ENCODE measurements at places on chromosomes 1 and 21.

DNA sequence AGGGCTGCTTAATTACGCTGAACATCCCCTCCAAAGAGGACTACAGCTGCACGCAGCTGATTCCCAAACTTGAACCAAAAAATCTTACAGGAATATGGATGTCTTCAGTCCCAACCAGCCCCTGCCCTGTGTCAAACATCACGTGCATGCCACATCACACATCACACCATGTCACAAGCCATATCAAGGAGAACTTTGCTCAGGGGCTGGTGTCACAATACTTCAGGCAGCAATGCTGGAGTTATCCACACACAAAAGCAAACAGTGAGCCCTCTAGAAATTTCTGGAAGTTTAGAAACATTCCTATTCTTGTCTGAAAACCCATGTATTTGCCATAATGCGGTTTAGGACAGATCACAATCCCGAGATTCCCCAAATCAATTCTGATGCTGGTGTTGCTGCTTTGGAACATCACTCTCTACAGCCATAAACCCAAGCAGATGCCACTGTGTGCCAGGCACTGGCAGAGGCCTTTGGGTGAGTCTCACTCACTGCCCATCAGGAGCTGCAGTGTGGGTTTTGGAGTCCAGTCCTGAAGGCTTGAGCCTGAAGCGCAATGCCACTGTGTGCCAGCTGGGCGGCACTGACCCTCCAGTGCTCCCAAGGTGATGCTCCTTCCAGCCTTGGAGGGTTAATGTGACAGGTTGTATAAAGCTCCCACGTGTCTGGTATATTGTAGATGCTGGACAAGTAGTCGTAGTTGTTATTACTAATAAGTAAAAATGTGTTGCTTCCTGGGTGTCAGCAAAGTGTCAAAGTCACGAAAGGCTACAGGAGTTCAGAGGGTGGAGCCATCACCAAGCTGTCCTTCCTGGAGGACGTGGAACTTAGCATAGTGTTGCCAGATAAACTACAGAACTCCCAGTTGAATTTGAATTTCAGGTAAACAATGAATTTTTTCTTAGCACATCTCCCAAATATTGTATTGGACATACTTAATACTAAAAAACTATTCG lies 20.1 kb upstream of the EFNA1 start:
- DNase-seq = no peak

DNA sequence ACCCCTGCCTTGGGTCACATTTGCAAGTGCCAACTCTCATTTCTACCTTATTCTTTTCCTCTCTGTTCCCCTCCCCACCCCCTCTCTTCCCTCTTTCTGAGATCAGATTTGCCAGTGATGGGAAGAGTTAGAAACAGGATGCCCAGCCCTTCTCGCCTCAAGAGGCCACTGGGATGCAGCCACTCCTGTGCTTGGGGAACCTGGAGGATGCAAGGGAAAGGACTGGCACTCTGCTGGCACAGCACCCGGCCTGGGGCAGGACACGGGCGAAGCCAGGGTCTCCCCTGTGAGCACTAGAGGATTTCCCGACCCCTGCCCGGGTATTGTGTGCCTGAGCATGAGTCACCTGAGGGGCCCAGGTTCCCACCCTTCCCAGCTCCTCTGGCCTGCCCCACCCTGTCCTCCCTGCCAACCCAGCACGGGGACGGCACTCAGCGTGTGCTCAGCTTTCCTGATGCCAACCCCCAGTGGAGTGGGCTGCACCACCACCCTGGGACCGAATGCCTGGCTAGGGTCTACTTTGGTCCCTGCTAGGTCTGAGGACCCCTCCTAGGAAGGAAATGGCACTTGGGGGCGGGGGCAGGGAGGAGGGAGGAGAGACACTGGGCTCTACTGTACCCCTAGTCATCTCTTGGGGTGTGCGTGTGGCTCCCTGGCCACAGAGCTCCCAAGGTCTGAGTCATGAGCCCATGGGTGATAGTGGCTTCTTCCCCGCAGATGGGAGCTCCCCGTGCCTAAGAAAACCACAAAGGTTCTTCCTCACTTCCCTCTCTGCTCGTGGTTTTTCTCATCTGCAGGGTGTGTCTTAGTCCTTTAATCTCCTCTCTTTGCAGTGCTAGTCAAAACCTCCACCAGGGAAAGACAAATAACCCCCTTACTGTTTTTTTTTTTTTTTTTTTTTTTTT lies 12.4 kb downstream of the LMNA start:
- DNase-seq = peak; percentile 74

DNA sequence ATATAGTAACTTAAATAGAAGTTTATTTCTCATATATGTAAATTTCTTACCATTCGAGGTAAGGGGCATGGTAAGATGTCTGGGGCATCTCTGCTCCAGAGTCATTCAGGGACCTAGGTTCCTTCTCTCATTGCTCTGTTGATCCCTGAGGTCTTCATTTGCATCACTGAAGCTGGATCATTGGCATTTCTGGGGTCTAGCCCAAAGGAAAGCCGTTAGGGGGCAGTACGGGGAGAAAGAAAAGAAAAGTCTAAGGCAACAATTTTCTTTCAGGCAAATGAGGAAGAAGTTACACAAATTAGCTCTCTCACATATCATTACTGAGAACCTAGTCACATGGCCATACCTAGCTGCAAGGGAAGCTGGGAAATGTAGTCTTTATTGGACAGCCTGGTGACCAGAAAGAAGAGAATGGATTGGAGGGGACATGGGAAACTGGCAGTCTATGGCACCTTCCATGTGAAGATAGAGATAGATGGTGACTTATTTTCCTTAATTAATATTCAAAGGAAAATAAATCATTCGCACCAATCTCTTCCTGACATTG lies 10.2 kb upstream of the SUSD4 start:
- no peak for DNase-seq

GRCh38 chr1:181159451-181160140 lies 71.1 kb downstream of the IER5 start:
- DNase-seq = no peak

DNA sequence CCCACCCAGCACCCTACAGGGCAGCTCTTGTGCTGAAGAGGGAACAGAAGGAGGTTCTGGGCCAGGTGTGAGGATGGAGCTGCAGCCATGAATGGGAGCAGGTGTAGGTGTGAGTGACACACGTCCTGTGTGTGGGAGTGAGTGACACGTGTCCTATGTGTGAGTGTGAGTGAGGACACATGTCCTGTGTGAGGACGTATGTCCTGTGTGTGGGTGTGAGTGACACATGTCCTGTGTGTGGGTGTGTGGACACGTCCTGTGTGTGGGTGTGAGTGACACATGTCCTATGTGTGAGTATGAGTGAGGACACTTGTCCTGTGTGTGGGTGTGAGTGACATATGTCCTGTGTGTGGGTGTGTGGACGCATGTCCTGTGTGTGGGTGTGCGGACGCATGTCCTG lies 26.4 kb downstream of the MEGF6 start:
- DNase-seq = peak; percentile 18

GRCh38 chr1:68811806-68812205 lies 314.9 kb upstream of the DEPDC1 start:
- DNase-seq = no peak

DNA sequence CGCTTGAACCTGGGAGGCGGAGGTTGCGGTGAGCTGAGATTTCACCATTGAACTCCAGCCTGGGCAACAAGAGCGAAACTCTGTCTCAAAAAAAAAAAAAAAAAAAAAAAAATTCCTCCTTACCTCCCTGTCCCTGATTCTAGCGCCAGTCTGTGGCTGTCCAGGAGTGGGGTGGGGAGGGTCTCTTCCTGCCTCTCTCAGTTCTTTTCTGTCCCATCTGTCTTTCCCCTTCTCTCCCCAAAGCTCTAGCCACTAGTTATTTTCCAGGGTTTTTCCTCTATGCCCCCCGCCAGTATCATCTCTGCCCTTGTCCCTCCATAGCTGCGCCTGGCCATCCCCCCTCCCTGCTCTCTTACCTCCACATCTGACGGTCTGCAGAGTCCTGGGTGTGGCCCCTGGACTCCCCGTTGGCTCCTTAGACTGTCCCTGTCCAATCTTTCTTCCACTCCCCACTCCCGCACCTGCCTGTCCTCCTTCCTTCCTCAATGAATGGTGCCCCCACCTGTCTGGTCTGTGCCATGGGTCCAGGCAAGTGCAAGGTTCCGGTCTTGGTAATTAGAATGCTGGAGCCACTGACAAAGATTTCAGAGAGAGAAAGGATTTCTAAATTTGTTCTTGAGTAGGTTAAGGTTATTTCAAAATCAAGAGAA lies 1.6 kb upstream of the TMEM63A start:
- DNase-seq = no peak
